ENCODE measurements at places on chromosomes 6 and 20.

GRCh38 chr6:133683308-133683580 lies 205.7 kb upstream of the TCF21 start:
- no peak for DNase-seq

DNA sequence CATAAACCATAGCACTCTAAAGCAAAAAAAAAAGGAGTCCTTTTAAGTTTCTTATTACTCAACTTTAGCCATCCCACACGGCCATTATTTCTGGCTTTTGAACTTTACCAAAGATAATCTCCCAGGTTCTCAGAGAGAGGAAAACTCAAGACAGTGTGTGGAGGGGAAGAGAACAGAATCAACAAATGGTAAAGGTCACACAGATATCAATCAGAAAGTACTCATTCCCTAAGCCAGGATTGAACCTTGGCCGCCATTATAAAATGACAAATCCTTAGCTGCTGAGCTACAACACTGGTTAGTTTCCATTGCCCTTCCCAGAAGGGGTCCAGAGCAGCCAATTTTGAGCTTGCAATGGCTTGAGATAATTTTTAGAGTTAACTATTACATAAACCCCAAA lies 10.1 kb upstream of the TRIM38 start:
- DNase-seq = no peak

DNA sequence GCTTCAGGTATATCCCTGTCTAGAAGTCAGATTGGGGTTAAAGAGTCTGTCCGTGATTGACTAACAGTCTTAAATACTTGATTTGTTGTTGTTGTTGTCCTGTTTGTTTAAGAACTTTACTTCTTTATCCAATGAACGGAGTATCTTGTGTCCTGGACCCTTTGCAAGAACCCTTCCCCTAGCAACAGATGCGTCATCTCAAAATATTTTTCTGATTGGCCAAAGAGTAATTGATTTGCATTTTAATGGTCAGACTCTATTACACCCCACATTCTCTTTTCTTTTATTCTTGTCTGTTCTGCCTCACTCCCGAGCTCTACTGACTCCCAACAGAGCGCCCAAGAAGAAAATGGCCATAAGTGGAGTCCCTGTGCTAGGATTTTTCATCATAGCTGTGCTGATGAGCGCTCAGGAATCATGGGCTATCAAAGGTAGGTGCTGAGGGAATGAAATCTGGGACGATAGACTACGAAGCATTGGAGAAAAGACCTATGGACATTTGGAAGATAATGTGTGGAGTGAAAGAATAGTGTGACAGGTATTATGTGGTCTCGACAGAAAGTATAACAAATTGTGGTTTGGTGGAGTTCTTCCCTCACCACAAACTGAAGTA lies at the start of gene HLA-DRA:
Gene HLA-DRA, plus strand, starts transcription at position 286 of the 613 bp plus-strand sequence. Its CDS starts 64 bp downstream, at position 350.
- peak; percentile 56 for DNase-seq

- DNase-seq = no peak
These were observed 137.3 kb upstream of the TOP1 start for GRCh38 chr20:40891351-40891750.

- DNase-seq = no peak
These were observed 7.2 kb upstream of the FAM50B start for GRCh38 chr6:3841711-3842565.

- DNase-seq = no peak
These were observed 254.5 kb downstream of the TMEM242 start for GRCh38 chr6:157068691-157069324.

GRCh38 chr20:62791301-62792181 lies 4.7 kb upstream of the MRGBP start:
- DNase-seq = peak; percentile 96

DNA sequence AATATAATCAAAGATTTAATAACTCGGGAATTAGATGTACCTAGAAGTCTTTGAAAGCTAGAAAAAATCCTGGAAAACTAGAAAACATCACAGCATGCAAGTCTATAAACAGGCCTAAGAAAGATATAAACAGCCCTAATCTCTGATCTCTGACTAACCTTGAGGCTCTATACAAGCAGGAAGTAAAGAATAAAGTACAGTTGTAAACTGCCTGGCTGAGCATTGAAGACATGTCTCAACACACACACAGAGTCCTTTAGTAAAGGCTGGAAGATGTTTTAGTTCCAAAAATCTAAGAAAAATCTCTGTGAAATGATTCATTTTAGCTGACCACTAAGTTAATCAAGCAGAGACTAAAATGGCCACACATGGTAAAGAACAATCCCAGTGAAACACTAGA lies 774.5 kb downstream of the EYS start:
- DNase-seq = no peak

- DNase-seq = no peak
These were observed 48.9 kb upstream of the TFAP2A start for GRCh38 chr6:10463491-10464481.

GRCh38 chr20:24768713-24769601 lies 180.1 kb upstream of the CST7 start:
- no peak for DNase-seq

- peak; percentile 74 for DNase-seq
These were observed 44.8 kb upstream of the SLC2A12 start for GRCh38 chr6:134097114-134097707.

- DNase-seq = no peak
These were observed 1.3 kb upstream of the HUS1B start for GRCh38 chr6:658244-658643.

GRCh38 chr6:148457137-148457842 lies 114.7 kb downstream of the SASH1 start:
- no peak for DNase-seq

DNA sequence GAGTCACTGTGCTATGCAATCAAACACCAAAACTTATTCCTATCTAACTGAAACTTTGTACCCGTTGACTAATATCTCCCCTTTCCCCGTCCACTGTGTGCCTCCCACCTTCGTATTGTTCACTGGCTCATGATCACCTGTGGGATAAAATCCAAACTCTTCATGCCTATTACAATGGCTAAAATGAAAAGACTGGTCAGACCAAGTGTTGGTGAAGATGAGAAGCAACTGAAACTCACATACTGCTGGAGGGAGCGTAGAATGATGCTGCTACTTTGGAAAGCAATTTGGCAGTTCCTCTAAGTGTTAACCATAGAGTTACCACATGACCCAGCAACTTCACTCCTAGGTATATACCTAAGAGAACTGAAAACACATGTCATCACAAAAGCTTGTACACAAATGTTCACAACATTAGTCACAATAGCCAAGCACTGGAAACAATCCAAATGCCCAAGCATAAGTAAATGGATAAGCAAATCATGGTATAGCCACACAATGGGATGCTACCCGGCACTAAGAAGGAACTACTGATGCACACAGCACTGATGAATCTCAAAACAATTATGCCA lies 13.1 kb downstream of the RPS10 start:
- DNase-seq = no peak

- peak; percentile 89 for DNase-seq
These were observed 9.7 kb upstream of the QKI start for GRCh38 chr6:163404825-163405265.

GRCh38 chr6:79157961-79158644 lies 76.4 kb downstream of the HMGN3 start:
- DNase-seq = no peak
